ENCODE measurements at places on chromosomes 12 and 14.

GRCh38 chr14:87863047-87863446 lies 129.9 kb downstream of the GALC start:
- no peak for DNase-seq

GRCh38 chr12:56684745-56685359 lies 3.2 kb downstream of the PTGES3 start:
- no peak for DNase-seq

DNA sequence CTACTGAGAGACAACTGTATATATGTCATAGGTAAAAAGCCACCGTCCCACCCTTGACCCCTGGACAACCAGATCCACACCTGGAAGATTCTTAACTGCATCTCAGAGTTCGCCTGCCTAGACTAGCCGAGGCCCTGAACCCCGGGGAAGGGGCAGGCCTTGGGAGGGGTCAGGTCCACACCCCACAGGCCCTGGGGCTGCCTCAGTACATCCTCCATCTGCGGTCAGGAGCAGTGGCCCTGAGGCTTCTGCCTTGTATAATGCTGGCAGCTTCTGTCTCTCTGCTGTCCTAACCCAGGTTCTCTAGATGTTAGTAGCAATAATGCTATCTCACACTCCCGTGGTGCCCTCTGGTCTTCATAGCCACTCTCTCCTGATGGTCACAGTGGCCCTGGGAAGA lies 36.8 kb downstream of the JDP2 start:
- no peak for DNase-seq

DNA sequence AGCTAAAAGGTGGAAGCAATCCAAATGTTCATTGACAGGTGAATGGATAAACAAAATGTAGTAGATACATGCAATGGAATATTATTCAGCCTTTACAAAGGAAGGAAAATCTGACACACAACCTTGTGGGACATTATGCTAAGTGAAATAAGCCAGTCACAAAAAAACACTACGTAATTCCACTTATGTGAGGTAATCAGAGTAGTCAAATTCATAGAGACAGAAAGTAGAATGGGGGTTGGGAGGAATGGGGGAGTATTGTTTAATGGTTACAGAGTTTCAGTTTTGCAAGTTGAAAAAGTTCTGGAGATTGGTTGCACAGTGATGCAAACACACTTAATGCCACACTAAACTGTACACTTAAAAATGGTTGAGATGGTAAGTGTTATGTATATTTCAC lies 62.8 kb downstream of the LIN52 start:
- no peak for DNase-seq

DNA sequence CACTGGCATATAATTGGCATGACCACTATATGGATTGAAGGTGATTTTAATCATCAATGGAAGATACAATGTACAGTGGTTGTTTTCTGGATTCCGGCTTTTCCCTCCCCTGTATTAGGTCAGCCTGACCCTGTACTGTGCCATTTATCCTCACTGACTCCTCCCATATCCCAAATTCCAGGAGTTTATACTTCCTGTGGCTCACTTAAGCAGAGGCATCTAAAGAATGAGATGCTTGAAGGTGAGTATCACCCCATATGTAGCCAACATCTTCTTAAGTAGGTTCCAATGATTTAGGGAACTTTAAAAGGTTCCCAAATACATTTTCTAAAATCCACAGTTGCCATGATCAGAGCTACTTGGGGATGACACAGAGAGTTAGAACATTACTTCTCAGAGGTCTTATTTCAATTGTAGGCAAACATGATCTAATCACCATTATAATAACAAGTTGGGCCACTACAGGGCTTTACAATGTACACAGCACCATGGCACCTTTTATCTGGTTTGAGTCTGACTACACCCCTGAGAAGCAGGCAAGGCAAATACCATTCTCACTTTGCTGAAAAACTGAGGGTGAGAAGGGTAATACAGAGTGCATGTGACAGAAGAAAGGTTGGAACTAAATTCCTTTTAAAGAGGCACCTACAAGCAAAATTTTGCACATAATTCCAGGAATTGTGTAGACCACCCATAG lies 212.3 kb upstream of the GARIN6 start:
- no peak for DNase-seq

DNA sequence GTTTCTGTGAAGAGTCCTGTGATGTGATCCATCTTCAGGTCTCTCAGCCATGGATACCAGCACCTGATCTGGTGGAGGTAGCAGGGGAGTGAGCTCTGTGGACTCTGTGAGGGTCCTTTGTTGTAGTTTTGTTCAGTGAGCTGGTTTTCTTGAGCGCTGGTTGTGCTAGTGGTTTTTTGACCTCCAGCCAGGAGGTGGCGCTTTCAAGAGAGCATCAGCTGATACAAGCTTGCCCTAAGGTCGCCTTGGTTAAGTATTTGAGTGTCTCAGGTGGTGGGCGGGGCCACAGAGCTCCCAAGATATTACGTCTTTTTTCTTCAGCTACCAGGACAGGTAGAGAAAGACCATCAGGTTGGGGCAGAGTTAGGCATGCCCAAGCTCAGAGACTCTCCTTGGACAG lies 139.7 kb downstream of the TTLL5 start:
- DNase-seq, result no peak

DNA sequence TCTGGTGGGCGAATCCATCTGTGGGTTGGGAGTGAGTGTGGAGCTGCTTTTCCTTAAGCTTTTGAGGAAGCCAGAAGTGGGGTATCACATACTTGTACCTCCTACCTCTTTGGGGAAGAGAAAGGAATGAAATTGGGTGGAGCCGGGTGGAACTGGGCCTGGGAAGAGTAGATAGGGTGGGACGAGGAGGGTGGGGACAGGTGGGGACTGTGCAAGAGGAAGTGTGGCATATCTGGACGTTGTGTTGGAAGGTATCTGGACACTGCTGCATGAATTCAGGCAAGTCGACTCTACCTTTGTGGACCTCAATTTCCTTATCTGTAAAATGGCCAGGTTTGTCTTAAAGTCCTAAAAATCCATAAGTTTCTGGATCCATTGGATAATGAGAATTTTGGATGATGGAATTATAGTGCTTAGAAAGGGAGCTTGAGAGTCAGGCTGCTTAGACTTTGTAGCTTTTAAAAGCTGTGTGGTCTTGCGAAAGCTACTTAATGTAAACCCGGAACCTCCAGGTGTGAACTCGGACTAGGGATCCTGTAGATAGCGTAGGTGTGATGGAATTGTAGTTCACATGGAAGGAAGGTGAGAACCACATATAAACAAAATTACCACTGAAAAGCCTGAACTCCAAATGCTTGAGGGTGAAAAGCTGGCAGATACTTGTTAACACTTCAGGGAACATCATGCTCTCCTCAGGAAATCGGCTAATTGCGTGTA lies 2.1 kb downstream of the VRTN start:
- DNase-seq, result no peak

DNA sequence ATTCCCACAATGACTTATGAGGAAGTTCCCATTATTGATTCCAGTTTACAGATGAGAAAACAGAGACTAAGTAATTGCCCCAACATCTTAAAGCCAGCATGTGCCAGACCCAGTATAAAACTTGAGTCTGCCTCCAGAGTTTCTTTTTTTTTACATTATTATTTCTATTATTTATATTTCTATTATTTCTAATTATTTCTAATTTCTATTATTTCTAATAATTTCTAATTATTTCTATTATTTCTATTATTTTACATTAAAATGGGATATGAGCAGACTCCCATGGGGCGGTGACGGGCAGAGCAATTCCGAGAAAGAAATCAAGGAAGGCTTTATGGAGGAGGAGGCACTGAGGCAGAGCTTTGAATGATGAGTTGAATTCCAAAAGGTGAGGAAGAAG lies 54.4 kb upstream of the BDKRB2 start:
- no peak for DNase-seq

DNA sequence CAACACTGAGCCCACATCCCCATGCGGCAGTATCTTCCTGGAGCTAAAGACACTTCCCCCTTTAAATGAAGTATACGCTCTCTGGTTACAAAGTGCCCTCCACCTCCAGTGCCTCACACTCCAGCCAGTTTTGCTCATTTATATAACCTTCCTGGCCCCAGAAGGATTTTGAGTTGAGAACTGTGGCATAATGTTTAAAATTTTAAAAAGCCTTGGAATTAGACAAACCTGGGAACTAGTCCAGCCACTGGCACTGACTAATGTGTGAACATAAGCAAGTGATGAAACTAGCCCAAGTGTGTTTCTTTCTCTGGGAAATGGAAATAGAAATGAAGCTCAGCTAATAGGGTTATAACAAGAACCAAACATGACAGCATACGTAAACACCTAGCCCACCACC lies 723.7 kb upstream of the USP15 start:
- DNase-seq, result no peak

- no peak for DNase-seq
These were observed 650 bp downstream of the GALC start for GRCh38 chr14:87992346-87992717.

DNA sequence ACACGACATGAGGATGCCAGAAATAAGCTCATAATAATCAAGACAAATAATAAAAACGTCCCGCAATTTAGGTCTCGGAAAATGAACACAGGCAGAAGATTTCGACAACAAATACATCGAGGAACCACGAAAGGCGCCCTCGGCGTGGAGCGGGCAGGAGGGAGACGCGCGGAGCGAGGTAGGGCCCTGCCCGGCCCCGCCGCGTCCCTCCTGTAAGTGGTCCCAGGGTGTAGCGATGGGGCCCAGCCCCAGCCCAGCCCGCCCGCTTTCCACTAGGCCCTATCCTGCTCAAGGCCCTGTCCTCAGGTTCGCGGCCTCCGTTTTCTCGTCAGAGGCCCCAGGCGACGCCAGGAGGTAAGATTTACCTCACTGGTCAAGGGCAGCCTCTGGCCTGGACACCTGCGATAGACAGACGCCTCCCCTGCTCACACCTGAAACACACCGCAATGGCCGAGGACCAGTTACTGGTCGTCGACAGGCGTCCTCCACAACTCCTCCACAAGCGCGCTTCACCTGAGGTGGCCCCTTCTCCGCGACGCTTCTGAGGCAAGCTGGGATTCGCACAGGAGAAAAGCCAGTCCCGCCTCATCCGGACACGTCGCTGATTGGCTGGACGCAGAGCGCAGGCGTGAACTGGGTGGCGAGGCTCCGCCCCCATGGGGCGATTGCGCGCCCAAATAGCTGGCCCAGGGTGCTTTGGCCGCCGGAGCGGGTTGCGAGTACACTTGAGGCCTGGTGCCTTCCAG lies at the start of gene SYCP3:
Gene SYCP3, minus strand, starts transcription at position 543 of the 746 bp plus-strand sequence. CDS start 1,527 bp downstream, outside the sequence.
- no peak for DNase-seq

DNA sequence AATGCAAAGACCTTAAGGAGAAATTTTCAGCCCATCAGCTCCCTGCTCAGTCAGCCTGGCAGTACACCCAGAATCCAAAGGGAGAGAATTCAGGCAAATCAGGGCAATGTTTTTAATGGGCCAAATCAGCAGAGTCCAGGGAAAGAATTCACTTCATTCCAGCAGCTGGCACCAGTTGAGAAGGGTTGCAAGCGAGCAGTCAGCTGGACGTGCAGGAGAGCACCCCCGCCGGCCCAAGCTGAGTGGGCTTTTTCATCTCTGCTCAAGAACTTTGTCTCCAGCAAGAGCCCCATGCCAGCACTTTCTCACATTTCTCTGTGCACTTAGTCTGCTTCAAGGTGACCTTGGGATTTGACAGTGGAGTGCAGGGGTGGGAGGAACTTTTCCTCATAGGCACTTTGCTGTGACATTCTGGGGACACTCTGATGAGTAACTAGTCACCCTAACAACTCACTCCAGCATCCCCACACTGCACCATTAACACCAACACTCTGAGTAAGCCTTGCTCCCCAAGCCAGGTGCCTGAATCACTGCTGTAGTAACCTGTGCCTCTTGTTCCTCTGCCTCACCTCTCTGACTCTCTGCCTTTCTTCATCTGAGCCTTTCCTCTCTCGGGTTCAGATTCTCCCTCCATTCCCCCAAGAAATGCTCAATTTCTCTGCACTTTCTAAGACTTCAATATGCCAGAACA lies 2.2 kb downstream of the ENDOU start:
- no peak for DNase-seq

DNA sequence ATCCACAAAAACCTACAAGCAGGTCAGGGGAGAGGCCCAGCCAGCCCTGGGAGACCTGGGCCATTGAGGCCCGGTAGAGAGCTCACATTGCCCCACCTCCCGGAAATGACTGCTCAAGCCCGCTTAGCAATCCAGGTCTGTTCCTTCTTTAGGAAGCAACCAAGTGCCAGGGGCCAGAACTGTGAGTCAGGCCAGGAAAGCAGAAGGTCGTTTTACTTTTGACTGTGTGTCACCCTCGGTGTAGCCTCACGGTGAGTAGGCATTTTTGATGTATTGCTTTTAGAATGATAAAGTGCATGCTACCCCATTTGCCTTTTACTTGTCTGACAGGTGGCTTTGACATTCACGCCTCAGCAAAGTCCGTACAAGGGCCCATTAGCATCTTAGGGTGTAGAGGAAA lies 25.4 kb upstream of the PWP1 start:
- DNase-seq, result peak; percentile 29

DNA sequence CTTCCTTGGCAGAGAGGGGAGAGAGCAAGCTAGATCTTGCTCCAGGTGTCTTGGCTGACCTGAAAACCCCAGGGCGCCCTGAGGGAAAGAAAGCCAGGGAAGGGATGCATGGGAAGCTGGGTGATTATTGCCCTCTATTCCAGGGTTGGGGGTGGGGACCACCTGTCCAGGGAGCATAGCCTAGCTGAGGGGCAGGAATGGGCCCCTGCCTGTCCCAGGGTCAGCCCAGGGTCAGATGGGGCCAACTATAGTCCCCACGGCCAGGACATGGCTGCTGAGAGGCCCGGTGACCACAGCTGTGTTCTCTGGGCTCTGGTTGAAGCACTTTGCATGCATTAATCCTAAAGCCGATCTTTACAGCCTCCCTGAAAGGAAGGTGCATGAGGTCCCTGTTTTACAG lies 30.1 kb upstream of the ZFP36L1 start:
- no peak for DNase-seq

DNA sequence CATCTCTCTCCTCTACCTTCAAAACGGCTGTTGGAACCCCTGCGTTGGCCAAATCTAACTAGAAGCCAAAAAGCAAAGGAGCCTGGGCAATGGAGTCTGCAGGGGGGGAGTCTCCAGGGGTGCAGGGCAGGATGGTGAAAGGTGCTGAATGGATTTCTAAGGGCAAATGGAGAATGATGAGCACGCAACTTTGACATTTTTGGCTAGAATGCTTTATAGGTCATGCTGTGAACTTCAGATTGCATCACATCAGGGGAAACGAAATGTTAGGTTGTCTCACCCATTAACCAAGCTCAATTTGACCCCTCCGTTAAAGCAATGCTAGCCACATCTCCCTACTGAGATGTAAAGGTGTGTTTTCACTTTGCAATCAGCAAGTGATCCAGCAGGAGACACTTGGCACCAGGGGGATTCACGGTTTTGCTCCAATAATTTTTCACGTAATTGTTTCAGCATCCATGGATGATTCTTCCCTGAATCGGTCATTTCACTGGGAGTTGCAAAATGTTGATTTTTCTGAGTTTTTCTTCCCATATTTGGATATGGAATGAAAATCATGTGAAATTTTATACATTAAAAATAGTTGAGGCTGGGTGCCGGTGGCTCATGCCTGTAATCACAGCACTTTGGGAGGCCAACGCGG lies 78.0 kb upstream of the MDM1 start:
- DNase-seq, result no peak

Data from HL-60 (cell line).